ENCODE measurements at places on chromosomes 1 and 21.
A peak's percentile ranks its signal among the peaks of the same experiment; 100 is the strongest.

DNA sequence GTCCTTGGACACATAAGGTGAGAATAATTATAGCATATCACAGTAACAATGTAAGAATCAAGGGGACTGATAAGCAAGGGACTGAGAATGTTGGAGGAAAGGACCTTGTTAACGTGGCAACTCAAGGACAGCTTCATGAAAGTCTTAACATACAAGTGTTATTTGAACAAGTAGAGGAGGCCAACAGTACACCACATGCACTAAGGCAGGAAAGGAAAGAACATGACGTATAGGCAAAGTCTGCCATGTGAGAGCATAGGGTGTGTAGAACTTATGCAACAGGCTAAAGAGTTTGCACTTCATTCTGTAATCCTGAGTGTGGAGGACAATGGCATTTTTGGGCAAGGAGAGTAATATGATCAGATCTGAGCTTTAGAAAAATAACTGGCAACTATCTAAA lies 33.3 kb upstream of the DIRAS3 start:
- DNase-seq: no peak

- peak; percentile 89 for DNase-seq
Observed at GRCh38 chr1:214864896-214865688, 217.4 kb upstream of the KCNK2 start.

DNA sequence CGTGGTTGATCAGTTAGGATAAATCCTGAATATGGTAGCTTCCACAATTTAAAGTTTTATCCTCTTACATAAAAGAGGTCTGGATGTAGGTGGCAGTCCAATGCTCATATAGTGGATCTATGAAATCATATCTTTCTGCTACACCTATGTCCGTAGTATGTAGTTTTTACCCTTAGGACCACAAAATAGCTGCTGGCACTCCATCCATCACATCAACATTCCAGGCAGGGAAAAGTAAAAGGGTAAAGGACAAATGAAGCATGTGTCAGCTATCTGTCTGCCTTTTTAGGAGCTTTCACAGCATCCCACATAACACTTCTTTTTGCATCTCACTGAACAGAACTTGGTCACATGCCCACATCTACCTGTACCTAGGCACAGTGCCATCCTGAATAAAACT lies 184.7 kb downstream of the ROR1 start:
- DNase-seq: no peak

- no peak for DNase-seq
Observed at GRCh38 chr1:78153092-78153736, 107.4 kb downstream of the GIPC2 start.

DNA sequence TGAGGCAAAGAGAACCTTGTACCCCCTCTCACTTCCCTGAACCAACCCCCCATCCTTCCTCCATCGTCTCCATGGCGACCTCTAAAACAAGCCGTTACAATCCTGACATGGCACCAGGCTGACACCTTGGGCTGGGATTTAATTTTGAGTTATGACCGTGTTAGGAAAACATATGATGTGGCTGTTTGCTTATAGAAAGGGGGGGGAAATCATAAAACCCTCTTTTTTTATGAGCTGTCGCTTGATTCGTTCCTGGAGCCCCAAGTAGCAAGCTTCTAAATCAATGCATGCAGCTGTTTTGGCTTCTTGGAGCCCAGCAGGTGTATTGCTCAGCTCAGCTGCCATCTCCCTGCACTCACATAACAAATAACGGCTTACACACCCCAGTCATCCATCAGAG lies 301.2 kb upstream of the SPAG17 start:
- DNase-seq: no peak

GRCh38 chr1:215094381-215094780 lies 11.8 kb downstream of the KCNK2 start:
- no peak for DNase-seq

GRCh38 chr1:59678493-59679228 lies 136.1 kb upstream of the HOOK1 start:
- peak; percentile 91 for DNase-seq

GRCh38 chr1:7646981-7647901 lies 123.9 kb upstream of the VAMP3 start:
- peak; percentile 47 for DNase-seq

DNA sequence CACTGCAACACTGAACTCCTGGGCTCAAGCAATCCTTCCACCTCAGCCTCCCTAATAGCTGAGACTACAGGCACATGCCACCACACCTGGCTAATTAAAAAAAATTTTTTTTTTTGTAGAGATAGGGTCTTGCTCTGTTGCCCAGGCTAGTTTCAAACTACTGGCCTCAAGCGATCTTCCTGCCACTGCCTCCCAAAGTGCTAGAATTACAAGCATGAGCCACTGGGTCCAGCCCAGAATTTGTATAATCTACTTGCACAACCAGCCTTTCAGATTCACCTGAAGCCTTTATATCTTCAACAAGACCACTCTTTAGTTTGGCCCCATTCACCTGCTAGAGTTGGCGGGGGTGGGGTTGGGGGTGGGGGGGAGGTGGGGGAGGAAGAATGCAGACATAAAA lies 181.7 kb upstream of the LMO4 start:
- DNase-seq: no peak

- DNase-seq: no peak
Observed at GRCh38 chr1:181149326-181150125, 61.0 kb downstream of the IER5 start.

- peak; percentile 77 for DNase-seq
Observed at GRCh38 chr1:243850452-243851256, 611 bp upstream of the AKT3 start.

- DNase-seq: no peak
Observed at GRCh38 chr1:238242181-238242580, 351.5 kb upstream of the ZP4 start.

GRCh38 chr1:164880644-164881043 lies 321.7 kb downstream of the PBX1 start:
- DNase-seq: no peak

DNA sequence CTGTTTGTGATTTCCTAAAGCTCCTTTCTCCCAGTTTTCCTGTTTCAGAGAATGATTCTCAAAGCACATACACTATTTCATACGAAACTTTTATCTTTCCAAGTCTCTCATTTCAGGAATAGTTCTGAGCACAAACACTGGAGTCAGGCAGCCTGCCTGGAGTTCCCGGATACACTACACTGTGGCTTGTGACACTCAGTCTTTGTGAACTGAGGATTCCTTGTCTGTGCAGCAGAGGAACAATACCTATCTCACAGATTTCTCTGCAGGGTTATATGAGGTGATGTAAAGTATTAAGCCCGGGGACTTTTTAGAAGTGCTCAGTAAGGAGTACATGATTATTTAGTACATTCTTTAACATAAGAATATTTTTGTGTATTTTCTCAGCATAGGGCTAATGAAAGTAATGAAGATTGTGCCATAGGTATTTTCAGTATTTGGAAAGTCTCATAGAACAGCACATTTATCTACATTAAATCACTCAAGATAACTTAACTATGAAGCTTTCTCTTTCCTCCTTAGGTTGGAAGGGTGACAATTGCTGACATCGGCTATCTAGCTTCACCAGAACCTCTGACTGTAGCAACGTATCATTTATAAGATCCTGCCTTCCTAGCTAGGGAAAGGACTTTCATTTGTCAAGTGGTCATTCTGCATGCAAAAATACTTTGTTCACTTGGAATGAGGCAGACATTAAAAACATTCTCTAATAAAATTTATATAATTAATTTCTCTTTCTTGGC lies 12.9 kb downstream of the GBP2 start:
- no peak for DNase-seq

DNA sequence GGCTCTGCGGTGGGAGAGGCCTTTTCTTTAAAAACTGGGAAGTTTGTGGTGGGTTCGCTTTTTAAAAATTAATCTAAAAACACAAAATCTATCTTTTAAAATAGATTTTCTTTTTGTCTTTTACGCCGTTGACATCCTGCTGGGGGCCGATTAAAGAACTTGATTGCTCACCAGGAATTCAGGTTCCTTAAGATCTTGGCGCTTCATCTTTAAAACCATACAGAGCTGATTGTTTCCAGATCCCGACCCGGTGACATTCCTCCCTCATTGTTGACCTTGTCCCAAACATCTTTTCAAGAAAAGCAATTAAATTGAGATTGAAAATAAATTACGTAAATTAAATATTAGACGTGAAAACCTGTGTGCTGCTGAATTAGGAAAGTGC lies 546 bp upstream of the ZNF697 start:
- no peak for DNase-seq

DNA sequence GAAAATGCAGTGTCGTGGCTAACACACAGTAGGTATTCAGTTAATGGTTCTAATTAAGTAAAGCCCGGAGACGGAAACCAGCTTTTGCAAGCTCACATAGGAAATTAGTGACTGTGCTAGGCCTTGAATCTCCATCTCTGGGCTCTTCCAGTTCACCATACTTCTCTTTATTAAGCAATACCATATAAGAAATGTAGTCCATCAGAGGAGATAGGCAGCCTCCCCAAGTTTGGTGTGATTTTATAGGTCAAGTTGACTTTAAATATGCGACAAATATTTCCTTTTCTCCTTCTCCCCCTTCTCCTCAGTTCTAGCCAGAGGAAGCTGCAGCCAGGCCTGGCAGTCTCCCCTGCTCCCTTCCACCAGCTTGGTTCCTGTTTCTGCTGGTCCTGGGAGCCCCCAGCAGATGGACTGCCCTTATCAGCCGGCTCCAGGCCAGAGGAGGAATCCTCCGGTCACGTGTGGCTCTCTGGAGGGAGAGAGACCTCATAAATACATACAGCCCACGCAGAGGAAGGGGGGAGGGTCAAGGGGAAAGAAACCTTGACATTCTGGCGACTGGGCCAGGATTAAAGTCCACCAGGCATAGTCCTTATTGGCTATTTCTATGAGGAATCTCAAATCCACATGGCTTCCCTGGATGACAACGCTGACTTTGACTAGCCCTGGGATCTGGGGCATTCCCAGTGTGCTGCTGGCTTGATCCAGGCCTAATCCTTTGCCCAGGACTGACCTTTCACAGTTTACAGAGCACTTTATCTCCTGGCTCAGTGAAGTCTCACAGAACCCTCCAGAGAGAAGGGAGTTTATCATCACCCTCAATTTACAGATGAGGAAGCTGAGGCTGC lies 115.1 kb upstream of the JUN start:
- peak; percentile 62 for DNase-seq

- DNase-seq: peak; percentile 40
Observed at GRCh38 chr21:46454634-46455390, 3.9 kb upstream of the DIP2A start.

GRCh38 chr1:185574139-185574875 lies 159.9 kb upstream of the HMCN1 start:
- no peak for DNase-seq

DNA sequence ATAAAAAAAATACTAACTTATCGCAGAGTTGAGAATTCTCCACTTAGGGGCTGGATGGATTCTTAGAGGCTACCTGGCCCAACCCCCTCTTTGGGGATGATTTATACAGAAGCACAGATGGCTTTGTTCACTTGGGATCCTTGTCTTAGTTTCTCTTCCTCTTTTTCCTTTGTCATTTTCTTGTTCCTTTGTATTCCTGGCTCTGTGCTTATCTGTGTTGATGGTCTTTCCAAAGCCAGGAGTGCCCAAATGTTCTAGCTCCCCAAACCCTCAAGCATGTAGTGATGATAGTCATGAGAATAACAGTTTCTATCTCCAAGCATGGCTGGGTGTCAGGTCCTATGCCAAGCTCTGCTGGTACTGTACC lies 27.4 kb downstream of the EPHB2 start:
- DNase-seq: no peak

- no peak for DNase-seq
Observed at GRCh38 chr1:220153147-220153546, 59.2 kb downstream of the IARS2 start.

DNA sequence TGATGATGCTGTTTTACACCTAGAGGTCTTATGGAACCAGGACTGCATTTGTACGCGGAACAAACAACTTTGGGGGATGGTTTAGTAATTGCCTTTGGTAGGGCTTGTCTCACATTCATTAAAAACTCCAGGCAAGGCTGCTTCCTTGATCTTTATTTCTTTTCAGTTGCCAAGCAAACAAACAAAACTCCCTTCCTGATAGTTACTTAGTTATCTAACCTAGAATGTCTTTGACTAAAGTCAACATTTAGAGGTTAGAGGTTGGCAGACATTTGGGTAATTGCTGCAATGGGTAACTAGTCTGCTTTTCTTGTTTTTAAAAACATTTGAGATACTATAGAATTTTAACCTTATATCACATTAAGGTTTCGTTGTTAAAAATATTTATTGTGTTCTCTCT lies 500.9 kb upstream of the PTBP2 start:
- DNase-seq: no peak

- no peak for DNase-seq
Observed at GRCh38 chr1:110873856-110874255, 908 bp downstream of the CD53 start.

- no peak for DNase-seq
Observed at GRCh38 chr1:50181027-50181663, 72.4 kb downstream of the ELAVL4 start.
